Nephron progenitor cell (in vitro differentiated cells): ENCODE measurements at places on chromosomes 5 and 9.

DNA sequence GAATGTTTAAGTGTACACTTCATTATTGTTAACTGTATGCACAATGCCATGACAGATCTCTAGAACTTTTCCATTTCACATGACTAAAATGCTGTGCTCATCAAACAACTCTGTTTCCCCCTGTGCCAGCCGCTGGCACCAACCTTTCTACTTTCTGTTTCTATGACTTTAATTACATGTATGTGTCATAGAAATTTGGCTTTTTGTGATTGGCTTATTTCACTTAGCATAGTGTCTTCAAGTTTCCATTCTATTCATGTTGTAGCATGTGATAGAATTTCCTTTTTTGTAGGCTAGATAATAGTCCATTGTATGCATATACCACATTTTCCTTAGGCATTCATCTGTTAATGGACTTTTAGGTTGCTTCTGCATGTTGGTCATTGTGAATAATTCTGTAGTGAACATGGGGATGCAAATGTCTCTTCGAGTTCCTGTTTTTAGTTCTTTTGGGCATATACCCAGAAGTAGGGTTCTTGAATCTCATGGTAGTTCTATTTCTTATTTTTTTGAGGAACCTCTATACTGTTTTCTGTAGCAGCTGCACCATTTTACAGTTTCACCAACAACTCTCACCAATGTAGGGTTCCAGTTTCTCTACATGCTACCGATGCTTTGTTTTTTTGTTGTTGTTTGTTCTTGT, 184.4 kb upstream of the DMRT1 start:
- H3K36me3 ChIP-seq: peaks cover 23% of the 10 kb centered on the region
- no peak overlapping the region for H3K27ac ChIP-seq
- no peak overlapping the region for H3K4me3 ChIP-seq
- H3K27me3 ChIP-seq: no peaks in the 10 kb centered on the region
- no peak for DNase-seq
- no peaks in the 10 kb centered on the region for H3K4me1 ChIP-seq

DNA sequence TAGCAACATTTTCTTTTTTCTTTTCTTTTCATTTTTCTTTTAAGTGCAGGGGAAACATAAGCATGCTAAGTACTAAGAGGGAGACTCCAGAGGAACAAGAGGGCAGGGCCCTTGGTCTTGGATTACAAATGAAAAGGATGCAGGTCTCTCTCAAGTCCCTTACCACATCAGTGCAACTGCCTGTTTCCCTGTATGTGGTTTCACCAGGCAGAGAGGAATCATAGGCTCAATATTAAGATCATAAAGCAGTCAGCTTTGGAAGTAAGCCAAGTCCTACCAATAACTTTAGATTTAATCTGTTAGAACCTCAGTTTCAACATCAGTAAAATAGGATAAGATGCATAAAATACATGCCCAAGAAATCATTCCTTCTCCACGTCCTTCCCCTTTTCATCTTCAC, 422.7 kb upstream of the PAPPA start:
- H3K27ac ChIP-seq: peak overlapping the region; percentile 41
- peaks cover 8% of the 10 kb centered on the region for H3K27me3 ChIP-seq
- no peak overlapping the region for H3K4me3 ChIP-seq
- H3K4me1 ChIP-seq: peaks cover 15% of the 10 kb centered on the region
- no peak for DNase-seq

DNA sequence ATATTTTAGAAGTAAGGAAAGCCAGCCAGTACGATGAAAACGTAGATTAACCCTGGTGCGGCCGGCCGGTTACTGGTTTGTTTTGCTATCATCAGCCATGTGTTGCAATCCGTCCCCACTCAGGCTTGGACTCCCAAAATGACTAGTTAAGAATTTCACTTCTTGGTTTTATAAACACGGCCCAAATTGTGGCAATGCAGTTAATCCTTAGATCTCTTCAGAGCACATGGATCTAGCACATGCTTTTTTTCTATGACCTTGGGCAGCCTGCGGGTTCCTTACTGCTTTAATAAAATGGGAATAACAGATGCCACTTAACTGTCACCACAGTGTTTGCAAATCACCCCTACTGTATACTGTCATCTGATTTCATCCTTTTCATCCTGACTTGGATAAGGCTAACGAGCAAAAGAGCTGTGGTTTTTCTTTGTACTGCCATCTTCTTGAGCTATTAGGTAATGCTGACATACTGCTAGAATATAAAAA, 1.5 kb downstream of the NDFIP1 start:
- H3K4me1 ChIP-seq: peaks cover 22% of the 10 kb centered on the region
- peak overlapping the region; percentile 98 for H3K4me3 ChIP-seq
- DNase-seq: peak; percentile 5
- peaks cover 33% of the 10 kb centered on the region for H3K36me3 ChIP-seq
- no peak overlapping the region for H3K27ac ChIP-seq

DNA sequence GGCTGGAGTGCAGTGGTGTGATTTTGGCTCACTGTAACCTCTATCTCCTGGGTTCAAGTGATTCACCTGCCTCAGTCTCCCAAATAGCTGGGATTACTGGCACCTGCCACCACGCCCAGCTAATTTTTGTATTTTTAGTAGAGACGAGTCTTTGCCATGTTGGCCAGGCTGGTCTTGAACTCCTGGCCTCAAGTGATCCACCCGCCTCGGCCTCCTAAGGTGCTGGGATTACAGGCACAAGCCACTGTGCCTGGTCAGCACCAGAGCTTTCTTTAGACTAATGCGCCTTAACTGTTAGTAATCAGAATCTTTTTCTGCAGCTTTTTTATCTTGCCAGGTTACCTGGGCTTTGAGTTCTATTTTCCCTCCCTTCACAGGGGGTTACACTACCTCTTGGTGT, 18.4 kb downstream of the PTGS1 start:
- peaks cover 7% of the 10 kb centered on the region for H3K4me1 ChIP-seq
- H3K4me3 ChIP-seq: no peak overlapping the region
- no peak for DNase-seq
- H3K27ac ChIP-seq: no peak overlapping the region
- peaks cover 14% of the 10 kb centered on the region for H3K27me3 ChIP-seq
- no peaks in the 10 kb centered on the region for H3K36me3 ChIP-seq
